ENCODE measurements at places on chromosomes 6 and 20. TPM values are rescaled to one million over a fixed set of nuclear protein-coding genes. Genes with fewer than 3 reads are reported as not detected.

The COL9A3 gene
- 8.6 TPM for total RNA-seq

The PNRC1 gene
- total RNA-seq, result 35.4 TPM

The POLR1C gene
- 45.3 TPM for total RNA-seq

The RGS17 gene
- 1.2 TPM for total RNA-seq

The MLN gene
- total RNA-seq, result not detected

The PGBD1 gene
- total RNA-seq, result 3.2 TPM

The RAD21L1 gene
- not detected for total RNA-seq

The SLC18B1 gene
- total RNA-seq, result 47.2 TPM

The PARD6B gene
- 4.8 TPM for total RNA-seq

The PSORS1C2 gene
- not detected for total RNA-seq

The MCCD1 gene
- total RNA-seq, result not detected

The IL17F gene
- total RNA-seq, result not detected

The LIME1 gene
- total RNA-seq, result 3.3 TPM
